Kidney glomerular epithelial cell (primary cell): ENCODE measurements at places on chromosomes 4 and X.

GRCh38 chrX:115940888-115941332, 229.6 kb upstream of the AGTR2 start:
- DNase-seq: no peak

- no peak for DNase-seq
Measured at GRCh38 chr4:89438102-89438831, 130.7 kb upstream of the GPRIN3 start.

- no peak for DNase-seq
Measured at GRCh38 chrX:48357681-48358080, 1.2 kb upstream of the SSX3 start.

DNA sequence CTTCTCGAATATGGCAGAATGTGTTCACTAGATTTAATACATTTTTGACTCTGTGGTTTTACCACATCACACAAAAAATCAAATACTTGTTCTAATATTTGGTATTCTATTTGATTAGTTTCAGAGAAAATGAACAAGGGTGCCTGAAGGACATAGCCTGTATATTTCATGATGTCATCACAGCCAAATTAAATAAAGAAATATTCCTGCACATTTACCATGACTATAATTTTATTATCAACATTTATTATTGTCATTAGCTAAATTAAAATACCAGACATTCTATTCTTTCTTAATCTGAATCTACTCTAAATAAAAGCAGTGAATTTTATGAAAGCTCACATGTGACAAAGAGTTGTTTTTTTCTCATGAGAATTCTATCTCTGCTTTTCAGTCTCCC, 980.5 kb downstream of the PCDH18 start:
- no peak for DNase-seq

DNA sequence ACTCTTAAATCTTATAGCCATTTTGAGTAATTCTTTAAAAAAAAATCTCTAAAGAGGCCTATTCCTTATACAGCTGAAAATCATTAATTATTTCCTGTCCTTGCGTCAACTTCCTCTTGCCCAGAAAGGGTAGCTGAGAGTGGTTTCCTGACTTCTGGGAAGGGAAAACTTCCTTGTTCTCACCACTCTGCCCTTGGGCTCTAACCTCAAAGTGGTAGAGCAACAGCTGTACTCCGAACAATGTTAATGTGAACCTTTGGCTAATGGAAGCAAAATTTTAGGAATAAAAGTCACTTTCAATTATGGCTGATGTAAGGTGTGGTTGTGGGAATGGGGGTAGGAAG, 15.3 kb downstream of the KLHL2 start:
- DNase-seq: no peak

- peak; percentile 59 for DNase-seq
Measured at GRCh38 chr4:145234091-145234706, 53.8 kb upstream of the OTUD4 start.

DNA sequence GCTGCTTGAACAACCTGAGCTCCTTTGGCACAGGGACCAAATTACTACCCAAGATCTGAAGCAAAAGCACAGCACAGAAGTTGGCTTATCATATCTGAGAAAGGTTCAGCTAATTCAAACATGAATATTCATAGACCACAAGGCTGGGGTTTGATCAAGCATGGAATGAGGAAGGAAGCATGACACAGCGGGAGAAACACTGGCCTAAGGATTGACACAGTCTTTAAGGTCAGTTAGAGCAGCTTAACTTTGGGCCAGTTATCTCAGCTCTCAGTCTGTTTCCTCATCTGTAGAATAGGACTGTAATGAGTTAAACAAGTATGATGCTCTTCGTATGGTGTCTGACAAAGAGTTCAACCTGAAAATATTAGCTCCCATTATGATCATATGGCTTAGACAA, 88.5 kb upstream of the CBR4 start:
- no peak for DNase-seq

- no peak for DNase-seq
Measured at GRCh38 chr4:180710628-180711337, 1532.4 kb upstream of the TENM3 start.

DNA sequence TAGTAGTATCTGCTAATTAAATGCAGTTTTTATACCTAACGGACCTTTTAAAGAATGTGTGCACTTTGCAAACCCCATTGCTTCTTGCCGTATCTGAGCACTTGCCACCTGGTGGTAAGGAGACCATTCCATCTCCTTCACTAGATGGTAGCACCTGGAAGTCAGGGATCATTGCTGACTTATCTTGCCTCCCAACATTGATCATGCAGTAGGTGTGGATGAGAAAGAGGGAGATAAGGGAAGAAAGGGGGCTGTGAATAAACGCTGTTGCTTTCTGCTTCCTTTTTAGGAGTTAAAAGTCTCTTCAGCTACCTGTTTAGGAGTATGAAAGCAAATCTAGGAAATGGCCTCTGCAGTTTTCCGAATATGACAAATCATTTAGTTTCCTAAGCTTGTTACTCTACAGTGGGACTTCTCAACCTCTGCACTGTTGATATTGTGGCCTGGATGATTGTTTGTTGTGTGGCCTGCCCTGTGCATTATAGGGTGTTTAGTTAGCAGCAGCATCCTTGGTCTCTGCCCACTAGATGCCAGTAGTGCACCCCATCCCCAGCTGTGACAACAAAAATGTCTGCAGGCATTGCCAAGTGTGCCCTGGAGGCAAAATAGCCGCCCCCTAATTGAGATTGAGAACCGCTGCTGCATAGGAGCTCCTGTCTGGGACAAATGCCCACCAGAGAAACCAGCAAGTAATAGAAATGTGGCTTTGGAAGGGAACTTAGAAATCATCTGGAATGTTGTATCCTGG, 38.8 kb downstream of the GAB1 start:
- DNase-seq: peak; percentile 14

DNA sequence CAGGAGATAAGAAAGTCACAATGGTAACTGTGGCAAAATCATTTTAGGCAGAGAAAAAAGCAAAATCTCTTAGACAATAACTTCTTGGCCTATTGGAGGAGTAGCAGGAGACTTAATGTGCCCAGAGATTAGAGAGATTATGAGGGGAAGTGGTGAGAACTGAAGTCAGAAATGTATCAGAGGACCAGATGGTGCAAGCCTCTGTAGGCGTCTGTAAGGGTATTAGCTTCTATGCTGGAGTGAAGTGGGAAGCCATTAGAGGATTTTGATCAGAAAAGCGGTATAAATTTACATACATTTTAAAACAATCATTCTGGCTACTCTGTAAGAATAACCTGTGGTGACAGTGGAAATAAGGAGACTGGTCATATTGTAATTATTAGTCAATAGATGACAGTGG, 236.7 kb downstream of the FAT4 start:
- no peak for DNase-seq

DNA sequence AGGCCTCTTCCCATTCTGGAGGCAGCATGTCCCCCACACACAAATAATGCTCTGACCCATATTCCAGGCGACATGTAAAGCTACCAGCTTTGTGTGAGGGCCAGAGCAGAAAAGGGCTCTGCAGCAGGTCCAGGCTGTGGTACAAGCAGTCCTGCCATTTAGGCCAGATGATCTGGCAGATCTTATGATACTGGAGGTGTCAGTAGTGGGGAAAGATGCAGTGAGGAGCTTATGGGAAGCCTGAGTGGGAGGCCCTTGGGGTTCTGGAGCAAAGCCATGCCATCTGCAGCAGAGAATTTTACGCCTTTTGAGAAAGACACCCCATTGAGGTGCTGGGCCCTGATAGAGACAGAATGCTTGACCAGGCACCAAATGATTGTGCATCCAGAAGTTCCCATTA, 7.7 kb downstream of the SYN1 start:
- no peak for DNase-seq

DNA sequence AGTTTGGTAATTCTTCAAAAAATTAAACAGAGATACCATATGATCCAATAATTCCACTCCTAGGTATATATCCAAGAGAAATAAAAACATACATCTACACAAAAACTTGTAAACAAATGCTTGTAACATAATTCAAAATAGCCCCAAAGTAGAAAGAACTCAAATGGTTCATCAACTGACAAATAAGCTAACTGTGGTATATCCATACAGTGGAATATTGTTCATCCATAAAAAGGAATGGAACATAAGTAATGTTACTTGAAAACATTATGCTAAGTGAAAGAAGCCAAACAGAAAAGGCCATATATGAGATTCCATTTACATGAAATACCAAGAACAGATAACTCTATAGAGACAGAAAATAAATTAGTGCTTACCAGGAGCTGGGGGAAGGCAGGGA, 13.4 kb downstream of the RBBP7 start:
- DNase-seq: no peak

DNA sequence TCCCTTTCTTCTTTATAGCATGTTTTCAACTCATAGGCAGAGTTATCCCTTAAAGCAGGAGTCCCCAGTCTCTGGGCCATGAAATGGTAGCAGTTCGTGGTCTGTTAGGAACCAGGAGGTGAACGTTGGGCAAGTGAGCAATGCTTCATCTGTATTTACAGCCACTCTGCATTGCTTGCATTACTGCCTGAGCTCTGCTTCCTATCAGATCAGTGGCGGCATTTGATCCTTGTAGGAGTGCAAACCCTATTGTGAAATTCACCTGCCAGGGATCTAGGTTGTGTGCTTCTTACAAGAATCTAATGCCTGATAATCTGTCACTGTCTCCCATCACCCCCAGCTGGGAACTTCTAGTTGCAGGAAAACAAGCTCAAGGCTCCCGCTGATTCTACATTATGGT, 39.8 kb downstream of the DTHD1 start:
- no peak for DNase-seq

- no peak for DNase-seq
Measured at GRCh38 chr4:79678472-79679202, 270.6 kb upstream of the GK2 start.

GRCh38 chrX:63186137-63186536, 165.0 kb downstream of the SPIN4 start:
- DNase-seq: no peak

GRCh38 chr4:55578341-55579010, 13.6 kb downstream of the PDCL2 start:
- no peak for DNase-seq

GRCh38 chrX:116379854-116380253, 56.6 kb upstream of the SLC6A14 start:
- no peak for DNase-seq

DNA sequence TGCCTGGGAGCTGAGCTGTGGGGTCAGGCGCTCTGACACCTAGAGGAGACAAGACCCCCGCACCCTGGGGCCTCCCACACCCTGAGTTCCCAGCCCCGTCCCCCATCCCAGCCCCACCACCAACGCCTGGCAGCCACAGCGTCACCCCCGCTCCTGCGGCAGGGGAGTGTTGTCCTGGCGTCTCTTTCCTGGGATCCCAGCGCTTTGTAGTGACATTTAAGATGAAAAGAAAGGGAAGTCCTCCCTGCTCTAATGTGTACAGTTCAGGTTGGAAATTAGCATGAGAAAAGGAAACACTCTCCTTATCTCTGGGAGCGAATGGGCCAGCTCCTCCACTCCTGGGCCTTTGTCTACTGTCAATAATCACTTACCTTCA, 112.1 kb downstream of the FAM53A start:
- DNase-seq: no peak

GRCh38 chr4:38803833-38804653, 548 bp downstream of the TLR1 start:
- no peak for DNase-seq

DNA sequence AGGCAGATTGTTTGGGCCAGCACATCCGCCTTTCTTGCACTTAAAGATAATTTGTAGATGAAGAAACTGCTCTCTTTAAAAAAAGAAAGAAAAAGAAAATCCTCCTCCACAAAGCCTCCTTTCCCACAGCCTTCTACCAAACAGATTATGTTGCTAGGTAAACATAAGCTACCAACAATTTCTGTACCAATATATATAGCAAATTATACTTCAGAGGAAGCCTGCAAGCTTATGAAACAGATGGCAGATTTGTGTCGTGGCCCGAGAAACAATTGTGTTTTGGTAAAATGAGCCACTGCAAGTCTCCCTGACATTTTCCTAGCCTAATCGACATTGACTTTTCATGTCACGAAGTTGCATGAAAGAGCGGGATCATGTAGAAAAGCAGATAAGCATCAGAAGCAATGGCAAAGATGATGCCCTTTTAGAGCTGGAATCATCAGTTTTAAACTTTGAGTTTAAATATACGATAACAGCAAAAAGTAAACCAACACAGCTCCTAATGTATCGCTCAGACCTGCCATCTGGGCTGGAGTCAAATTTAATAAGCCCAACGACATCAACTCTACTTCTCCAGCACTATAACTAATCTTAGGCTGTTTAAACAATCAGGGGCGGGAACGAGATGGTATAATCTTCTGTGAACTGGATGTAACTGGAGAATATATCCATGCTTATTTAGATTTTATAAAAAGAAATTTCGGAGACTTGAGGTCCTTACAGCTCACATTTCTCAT, 94.9 kb upstream of the PLAC1 start:
- no peak for DNase-seq

- no peak for DNase-seq
Measured at GRCh38 chr4:149135062-149135461, 680.6 kb downstream of the IQCM start.

GRCh38 chr4:73735231-73735630, 5.1 kb upstream of the CXCL8 start:
- DNase-seq: no peak

- peak; percentile 90 for DNase-seq
Measured at GRCh38 chr4:108881190-108881589, 118.3 kb upstream of the ETNPPL start.

GRCh38 chr4:125313497-125313896, 1.3 kb upstream of the FAT4 start:
- DNase-seq: peak; percentile 93

DNA sequence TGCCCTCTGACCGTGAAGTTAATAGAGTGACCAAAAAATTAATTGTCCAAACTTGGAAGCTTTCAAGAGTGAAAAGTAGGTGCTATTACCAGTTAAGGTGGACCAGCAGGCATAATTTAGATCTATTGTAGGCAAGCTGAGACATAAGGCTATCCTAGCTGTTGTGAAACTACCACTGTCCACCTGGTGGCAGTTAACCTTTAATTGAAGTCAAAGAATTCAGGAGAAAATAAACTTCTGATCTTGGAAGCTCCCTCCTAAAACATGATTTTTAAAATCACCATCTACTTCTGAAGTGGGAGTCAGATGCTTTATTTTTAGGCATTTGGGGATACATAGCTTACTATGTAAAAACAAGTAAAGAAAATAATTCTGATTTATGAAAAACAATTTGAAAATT, 636.3 kb upstream of the HTR2C start:
- no peak for DNase-seq

GRCh38 chr4:186190581-186191199, 677 bp upstream of the CYP4V2 start:
- peak; percentile 45 for DNase-seq
